ENCODE measurements at places on chromosomes 16 and 17.

- DNase-seq: no peak
Observed at GRCh38 chr17:63819585-63820537, 7.4 kb upstream of the PSMC5 start.

- DNase-seq: peak; percentile 25
Observed at GRCh38 chr17:83192161-83192788, 112.9 kb downstream of the METRNL start.

GRCh38 chr17:77214743-77215142 is 74.0 kb downstream of the SEC14L1 start:
- DNase-seq: peak; percentile 37

DNA sequence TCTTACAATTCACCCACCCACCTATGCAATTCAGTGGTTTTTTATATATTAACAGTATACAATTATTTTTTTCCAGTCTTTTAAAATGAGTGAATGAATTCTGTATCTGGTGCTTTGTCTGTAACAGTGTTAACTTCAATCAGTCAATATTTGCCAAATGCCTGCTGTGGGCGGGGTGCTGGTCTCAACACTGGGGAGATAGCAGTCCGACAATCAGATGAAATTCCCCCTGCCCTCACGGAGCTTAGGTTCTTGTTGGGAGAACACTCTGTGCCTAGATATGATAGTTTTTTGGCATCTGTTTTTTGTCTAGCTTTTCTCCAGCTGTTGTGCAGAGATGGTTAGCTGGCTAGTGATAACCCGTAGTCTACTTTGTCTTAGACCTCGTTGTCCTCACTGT is 201.1 kb downstream of the SNX29 start:
- DNase-seq: no peak

- peak; percentile 38 for DNase-seq
Observed at GRCh38 chr16:4624827-4625559, 367 bp downstream of the MGRN1 start.

- no peak for DNase-seq
Observed at GRCh38 chr16:20897922-20898321, 2.2 kb downstream of the DCUN1D3 start.

GRCh38 chr16:88466175-88466862 is 13.2 kb downstream of the ZFPM1 start:
- DNase-seq: no peak

GRCh38 chr16:10077861-10078260 is 104.4 kb downstream of the GRIN2A start:
- DNase-seq: no peak

- DNase-seq: no peak
Observed at GRCh38 chr16:78326731-78327130, 227.3 kb downstream of the WWOX start.

DNA sequence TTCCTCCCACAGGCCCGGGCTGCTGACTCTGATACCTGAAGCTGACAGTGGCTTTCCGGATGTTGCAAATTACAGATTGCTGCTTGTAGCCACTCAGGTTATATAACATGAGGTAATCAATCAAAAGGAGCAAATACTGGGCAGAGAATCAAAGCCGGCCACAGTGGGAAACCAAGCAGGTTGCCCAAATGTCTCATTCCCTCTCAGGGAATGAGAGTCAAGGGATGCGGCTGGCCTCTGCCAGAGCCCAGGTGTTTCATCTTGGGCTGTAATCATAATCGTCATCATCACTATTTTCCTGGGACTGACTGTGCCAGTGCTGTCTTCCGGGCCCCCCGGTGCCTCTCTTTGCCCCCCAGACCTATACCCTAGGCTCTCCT is 292.4 kb upstream of the FOXF1 start:
- DNase-seq: no peak

DNA sequence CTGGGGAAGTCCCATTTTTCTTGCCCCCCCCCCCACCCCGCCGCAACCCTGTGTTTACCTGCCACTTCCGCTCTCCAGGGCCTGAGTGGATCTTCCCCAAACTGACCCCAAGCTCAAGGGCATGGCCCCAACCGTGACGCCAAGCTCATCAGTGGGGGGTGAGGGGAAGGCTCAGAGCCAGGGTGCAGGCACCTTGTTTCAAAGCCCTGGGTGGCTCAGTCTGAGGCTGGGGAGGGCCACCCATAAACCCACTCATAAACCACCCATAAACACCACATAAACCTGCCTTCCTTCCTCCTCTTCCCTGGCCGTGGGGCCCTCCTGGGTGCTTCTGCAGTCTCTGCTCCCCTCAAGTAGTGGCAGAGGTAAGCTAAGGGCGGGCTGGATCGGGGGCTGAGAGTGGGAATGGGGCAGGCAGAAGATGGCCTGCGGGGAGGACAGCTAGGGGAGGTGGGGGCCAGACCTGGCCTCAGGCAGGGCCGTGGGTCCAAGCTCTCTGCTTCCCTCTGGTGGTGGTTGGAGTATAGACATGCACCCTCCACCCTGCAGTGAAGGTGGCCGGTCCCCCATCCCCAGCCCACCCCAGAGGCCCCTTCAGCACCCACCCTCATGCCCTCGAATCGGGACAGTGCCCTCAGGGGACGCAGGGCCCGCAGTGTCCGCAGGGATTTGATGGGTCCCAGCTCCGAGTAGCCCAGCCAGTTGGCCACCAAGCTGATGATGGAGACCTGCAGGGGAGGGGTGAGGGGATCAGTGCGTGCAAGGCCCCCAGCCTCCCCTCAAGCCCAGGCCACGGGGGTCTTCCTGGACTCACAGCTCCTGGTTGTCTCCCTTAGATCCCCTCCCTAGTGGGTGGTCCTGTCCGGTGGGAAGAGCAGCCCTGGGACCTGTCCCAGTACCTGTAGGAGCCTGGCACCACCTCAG is 14.6 kb upstream of the CD79B start:
- DNase-seq: peak; percentile 7

- DNase-seq: peak; percentile 53
Observed at GRCh38 chr16:54280751-54281150, 5.8 kb downstream of the IRX3 start.

DNA sequence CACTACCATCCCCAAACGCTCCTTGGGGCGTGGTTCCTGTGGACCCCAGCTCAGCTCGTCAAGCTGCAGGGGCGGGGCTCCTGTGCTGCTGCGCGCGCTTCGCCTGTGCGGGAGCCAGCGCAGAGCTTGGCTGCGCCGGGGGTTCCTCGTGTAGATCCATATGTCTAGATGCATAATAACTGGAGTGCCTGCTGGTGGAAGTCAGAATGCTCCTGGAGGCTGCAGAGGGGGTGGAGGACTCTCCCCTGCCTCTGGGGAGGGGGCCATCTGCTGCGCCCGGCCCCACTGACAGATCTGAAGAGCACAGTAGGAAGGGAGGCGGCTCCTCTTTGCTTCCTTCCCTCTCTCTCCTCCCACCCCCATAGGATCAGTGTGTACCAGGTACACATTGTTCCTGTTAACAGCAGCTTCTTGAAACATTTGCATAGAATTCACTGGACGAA is 4.6 kb downstream of the RASD1 start:
- no peak for DNase-seq

DNA sequence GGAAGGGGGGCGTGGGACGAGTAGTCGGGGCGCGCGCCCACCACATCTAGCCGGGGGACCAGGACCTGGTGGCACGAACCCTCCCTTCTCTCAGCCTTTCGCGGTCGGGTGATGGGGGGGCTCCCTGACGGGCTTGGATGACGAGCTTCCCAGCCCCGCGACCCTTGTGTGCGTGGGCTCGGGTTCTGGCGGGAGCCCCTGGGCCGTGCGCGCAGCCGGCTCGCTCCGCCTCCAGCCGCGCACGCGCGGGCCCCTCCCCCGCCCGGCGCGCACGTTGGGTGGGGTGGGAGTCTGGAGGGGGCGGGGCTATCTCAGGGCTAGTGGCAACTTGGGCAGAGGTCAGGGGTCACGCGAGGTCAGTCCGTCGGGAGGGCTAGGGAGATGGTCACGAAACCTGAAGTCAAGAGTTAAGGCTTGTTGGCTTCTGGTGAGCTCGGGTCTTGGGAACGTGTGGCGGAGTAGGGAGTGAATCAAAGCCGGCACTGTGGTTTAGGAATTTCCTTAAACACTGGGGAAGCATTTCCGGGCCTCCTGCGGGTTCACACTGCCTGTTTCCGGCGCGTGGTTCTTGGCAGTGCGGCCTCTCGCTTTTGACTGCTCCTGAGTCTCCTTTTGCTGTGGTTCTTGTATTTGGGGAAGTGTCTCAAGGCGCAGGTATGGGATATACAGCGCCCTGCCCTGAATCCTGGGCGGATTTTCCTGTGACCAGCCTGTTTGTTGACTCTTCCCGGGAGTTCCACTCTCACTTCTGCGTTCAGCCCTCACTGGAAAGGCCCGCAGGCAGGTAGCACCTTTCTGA is at the start of gene SRCAP:
Gene SRCAP (plus strand): TSS at position 356 of the 799 bp plus-strand sequence. CDS start 1,654 bp downstream, outside the sequence.
- peak; percentile 74 for DNase-seq

DNA sequence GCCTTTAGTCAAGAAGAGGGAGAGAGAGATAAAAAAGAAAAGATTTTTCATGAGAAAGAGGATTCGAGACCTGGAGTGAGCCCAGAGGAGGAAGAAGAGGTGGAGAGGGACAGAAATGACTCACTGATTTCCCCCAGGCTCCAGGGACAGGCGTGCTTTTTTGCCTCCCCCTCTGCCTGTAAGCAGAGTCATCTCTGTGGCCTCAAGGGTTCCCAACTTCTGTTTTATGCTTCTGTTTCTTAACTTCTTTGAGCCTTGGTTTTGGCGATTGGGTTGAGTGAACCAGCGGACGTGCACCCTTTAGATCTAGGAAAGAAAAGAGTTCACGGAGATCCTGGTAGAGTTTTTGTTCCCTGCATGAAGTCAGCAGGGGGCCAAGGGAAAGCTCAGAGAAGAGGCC is 147.9 kb upstream of the NOL11 start:
- no peak for DNase-seq

- no peak for DNase-seq
Observed at GRCh38 chr16:85152414-85153030, 40.2 kb upstream of the CIBAR2 start.

- no peak for DNase-seq
Observed at GRCh38 chr17:38572669-38573365, 32.9 kb downstream of the SRCIN1 start.

DNA sequence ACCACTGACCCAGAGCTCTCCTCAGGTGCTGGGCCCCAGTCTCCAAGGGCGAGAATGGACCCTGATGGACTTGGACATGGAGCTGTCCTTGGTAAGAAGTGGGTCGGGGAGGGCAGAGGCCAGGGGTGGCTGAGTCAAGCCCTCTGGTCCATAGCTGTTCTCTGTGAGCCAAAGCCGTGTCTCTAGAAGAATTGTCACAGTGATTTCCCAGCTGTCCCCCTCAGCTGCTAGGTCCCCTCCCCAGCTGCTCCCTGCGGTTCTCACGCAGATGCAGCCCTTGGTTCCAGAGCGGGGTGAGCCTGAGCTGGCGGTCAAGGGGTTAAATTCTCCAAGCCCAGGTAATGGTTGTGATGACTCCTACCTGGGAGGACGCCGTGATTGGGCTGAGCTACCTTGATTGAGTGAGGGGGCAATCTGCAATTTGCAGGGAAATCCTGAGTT is 1.3 kb upstream of the NOL3 start:
- DNase-seq: no peak

- DNase-seq: no peak
Observed at GRCh38 chr16:51989637-51990230, 557.2 kb downstream of the TOX3 start.

DNA sequence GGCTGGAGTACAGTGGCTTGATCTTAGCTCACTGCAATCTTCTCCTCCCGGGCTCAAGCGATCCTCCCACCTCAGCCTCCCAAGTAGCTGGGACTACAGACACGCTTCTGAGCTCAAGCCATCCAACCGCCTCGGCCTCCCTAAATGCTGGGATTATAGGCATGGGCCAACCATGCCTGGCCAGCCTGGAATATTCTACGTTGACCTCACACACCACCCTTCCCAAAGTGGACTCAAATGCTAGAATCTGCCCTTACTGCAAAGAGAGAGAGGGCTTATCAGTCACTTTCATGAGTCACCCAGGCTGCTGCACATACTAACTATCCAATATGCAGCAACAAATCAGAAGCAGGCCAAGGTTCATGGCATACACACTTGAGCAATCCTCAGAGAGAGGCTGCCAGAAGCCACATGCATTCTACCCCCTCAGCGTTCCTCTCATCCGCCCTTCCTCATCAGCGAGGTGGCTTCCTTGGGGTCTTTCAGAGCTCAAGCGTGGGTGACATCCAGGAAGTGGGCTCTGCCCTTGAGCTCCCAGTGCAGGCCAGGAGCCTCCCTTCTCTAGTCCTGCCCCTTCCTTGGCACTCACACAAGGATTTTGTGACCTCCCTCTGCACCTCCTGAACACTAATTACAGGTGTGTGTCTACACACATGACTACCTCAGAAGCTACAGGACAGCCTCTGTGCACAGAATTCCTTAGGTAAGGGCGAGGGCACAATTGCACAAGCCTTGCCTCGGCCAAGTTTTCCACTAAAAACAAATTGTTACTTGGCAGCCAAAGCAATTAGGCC is 24.8 kb upstream of the SIAH1 start:
- peak; percentile 88 for DNase-seq

- DNase-seq: no peak
Observed at GRCh38 chr17:2952174-2952845, 111.1 kb downstream of the OR1D5 start.

- DNase-seq: no peak
Observed at GRCh38 chr16:30368792-30369090, 1.6 kb downstream of the TBC1D10B start.

DNA sequence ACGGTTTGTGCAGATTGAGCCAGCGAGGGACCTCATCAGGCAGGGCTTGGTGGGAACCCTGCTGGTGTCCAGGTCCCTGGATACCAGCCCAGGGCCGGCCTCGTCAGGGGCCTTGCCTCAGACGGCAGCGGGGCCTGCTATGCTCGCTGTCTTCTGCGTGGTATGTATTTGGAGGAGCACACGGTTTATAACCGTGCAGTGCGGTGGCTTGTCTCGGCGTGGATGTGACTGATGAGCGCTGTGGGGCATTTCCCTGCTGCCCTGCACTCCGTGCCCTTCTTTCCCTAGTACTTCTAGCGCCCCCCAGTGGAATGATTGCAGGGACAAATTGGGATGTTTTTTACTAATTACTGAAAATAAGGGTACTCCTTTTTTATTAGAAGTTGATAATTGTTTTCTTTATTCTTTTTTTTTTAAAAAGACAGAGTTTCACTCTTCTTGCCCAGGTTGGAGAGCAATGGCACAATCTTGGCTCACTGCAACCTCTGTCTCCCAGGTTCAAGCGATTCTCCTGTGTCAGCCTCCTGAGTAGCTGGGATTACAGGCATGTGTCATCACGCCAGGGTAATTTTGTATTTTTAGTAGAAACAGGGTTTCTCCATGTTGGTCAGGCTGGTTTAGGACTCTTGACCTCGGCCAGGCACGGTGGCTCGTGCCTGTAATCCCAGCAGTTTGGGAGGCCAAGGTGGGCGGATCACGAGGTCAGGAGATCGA is 15.3 kb downstream of the TBCD start:
- DNase-seq: peak; percentile 33

GRCh38 chr16:85675251-85675874 is 13.4 kb downstream of the GINS2 start:
- DNase-seq: peak; percentile 30

All from fibroblast of skin of right quadriceps (primary cell).